Stimulated activated CD8-positive, alpha-beta memory T cell treated with anti-CD3 and anti-CD28 coated beads, Interleukin-15, amount 100 ng/mL, for 4 hours (primary cell): ENCODE measurements at places on chromosomes 7 and 10.

DNA sequence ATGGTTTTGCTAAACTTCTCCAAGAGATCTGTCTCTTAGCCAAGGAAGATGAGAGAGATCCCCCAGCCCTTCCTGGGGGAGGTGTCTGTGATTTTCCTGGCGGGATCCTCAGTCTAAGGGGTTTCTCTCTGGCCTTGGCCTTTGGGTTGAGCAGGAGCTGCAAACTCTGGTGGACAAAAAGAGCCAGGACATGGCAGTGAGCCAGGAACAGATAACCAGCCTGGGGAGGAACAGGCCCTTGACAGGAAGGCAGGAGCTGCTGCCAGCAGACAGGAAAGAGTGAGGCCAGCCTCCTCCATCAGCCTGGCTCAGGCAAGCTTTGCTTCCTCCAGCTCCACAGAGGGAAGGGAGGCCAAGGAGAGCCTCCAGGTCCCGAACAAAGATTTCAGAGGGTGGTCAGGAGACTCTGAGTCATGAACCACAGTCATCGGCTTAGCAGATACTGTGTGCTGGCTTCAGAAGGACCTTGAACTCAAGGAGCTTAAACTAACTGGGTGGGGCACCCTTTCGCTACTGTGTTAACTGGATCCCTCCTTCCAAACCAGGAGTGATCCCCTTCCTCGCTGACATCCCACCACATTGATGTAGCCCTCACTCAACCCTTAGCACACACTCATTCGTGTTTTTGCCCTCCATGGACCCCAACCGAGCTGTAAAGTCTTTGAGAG, 34.7 kb downstream of the DDIT4 start:
- no peak for DNase-seq

- DNase-seq, result no peak
Measured at GRCh38 chr10:46544989-46545791, 11.3 kb downstream of the GPRIN2 start.

- no peak for DNase-seq
Measured at GRCh38 chr7:44958645-44959344, 20.0 kb downstream of the MYO1G start.

- no peak for DNase-seq
Measured at GRCh38 chr10:124053971-124054370, 39.4 kb downstream of the CHST15 start.

DNA sequence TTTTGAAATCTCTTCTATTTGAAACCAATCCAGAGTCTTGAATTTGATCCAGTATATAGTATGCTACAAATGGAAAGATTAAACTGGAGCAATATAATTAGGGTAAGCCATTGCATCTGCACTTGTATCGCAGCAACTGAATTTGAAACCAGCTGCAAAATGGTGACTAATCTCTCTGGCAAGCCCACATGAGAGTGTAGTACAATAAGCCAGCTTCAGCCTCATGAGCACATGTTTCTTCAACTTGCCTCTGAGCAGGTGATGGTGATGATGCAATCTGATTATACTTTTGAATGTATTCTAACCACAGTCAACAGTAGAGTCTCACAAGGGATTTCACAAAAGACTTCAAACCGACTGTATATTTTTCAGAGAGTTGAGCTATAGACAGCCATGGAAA, 829 bp upstream of the RPA3 start:
- no peak for DNase-seq

DNA sequence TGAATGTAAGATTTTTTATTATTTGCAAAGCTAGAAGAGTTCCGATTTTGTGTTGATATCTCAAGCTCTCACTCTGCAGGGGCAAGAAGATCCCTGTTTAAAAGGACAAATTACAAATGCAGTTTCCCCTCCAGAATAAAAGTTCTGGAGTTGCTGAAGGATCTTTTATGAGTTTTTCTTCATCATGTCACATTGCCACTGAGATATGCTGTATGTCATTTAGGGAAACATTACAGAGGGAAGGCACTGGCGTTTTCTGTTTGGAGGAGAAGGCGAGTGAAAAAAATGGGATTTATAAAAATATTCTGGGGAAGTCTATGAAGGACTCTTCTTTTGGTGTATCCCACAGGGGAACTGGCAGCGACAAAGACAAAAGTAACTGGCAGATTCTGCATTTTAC, 57.4 kb downstream of the POU6F2 start:
- DNase-seq, result no peak

- DNase-seq, result no peak
Measured at GRCh38 chr7:47472444-47473157, 109.3 kb downstream of the TNS3 start.

GRCh38 chr10:96587264-96588059, 650 bp upstream of the TM9SF3 start:
- peak; percentile 28 for DNase-seq

- no peak for DNase-seq
Measured at GRCh38 chr10:126208726-126209302, 179.5 kb downstream of the ADAM12 start.

DNA sequence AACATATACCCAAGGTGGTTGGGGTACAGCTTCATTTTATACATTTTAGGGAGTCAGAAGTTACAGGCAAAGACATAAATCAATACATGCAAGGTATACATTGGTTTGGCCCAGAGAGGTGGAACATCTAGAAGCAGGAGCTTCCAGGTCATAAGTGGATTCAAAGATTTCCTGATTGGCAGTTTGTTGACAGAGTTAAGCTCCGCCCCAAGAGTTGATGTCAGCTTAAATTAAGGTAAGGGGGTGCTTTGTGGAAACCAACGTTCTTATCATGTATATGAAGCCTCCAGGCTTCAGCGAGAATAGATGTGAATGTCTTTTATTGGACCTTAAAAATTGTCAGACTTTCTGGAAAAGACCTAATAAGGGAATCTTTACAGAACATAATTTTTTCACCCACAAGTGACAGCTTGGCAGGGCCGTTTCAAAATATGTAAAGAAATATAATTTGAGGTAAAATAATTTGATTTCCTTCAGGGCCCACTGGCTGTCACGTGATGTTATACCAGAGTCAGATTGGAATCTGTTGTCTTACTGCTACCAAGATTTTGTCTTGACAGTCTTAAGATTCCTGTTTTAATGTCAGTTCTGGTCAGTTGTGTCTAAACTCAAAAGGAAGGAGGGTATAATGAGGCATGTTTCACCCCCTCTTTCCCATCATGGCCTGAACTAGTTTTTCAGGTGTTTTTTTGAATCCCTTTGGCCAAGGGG, 6.3 kb upstream of the PANK1 start:
- DNase-seq, result no peak

DNA sequence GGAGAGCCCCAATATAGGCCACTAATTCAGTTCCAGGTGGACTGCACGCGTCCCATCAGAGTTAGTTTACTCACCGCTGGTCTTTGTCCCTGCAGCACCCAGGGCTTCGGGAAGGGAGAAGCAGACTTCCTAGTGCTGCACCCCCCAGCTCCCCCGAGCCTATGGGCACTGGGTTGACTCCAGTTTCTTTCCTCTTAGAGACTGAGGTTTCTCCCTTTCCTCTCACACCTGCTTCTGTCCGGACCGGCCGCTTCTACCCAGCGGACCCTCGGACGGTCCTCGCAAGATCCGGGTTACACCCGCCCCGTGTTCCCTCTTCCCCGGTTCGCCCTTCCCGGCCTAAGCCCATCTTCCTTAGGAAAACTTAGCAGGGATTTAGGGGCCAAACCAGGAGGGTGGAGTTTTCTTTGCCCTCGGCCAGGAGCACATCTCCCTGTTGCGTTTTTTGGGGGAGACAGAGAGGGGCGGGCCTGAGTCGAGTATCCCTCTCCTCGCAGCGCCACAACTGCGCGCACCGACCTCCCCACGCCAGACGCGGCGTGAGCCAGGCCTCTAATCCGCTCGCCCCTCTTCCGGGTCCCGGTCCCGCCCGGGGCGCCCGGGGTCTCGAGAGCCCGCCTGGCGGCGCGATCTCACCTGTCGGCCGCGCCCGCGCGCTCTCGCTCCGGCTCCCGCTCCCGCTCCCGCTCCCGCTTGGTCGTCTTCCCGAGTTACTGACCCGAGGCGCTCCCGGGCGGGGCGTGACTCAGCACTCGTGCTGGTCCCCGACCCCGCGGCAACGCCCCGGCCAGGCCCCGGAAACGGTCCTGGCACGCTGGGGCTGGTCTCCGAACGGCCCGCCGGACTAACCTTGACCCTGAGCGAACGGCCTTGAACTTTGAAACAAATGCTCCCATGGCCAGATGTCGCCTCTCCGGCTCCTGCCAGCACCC, at the start of gene AIFM2:
TSS of gene AIFM2 (minus strand) at position 728 of the 932 bp plus-strand sequence. CDS start 8,741 bp downstream, outside the sequence.
- DNase-seq, result peak; percentile 19

DNA sequence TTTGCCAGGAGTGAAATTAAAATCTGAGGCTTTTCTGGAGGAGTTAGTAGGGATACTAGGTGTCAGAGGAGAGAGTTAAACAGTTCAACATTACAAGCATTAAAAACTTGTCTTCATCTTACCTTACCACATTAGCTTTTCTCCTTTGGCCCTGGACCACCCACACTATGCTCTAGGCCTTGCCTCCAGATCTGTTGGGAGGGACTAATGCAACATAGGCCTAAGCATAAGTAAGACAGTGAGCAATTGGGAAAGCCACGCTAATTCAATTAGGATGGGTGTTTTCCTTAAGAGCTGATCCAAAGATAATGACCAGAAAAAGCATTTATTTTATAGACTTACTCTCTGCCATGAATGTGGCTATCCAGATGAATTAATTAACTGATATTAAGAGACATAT, 158.9 kb downstream of the ELMO1 start:
- no peak for DNase-seq

DNA sequence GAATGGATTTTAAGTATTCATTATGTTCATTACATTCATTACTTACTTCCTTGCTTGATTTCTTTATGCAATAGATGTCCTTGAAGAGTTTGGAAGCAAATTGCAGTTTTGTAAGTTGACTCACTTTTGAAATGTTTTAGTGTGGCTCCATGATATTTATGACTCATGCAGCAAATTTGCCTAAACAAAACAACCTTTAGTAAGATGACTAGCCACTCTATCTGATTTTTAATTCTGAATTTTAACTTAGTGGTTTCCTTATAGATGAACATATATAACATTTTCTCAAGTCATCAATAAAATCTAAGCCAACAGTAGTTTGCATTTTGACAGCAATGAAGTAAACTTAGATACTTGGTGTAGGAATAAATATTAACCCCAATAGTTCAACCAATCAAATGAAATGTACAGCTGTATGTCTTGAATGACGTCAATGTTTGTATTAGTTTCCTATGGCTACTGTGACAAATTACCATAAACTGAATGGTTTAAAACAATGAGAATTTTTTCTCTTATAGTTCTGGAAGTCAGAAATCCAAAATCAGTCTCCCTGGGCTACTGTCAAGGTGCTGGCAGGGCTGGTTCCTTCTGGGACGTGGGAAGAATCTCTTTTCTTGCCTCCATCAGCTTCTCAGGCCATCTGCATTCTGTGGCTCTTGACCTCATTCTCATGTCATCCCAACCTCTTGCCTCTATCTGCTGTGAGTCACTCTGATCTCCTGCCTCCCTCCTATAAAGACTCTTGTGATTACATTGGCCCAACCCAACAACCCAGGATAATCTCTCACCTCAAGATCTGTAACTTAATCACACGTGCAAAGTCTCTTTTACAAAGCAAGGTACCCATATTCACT, 73.4 kb downstream of the AHR start:
- DNase-seq, result no peak

GRCh38 chr10:119399466-119399865, 143.1 kb downstream of the RGS10 start:
- DNase-seq, result no peak

DNA sequence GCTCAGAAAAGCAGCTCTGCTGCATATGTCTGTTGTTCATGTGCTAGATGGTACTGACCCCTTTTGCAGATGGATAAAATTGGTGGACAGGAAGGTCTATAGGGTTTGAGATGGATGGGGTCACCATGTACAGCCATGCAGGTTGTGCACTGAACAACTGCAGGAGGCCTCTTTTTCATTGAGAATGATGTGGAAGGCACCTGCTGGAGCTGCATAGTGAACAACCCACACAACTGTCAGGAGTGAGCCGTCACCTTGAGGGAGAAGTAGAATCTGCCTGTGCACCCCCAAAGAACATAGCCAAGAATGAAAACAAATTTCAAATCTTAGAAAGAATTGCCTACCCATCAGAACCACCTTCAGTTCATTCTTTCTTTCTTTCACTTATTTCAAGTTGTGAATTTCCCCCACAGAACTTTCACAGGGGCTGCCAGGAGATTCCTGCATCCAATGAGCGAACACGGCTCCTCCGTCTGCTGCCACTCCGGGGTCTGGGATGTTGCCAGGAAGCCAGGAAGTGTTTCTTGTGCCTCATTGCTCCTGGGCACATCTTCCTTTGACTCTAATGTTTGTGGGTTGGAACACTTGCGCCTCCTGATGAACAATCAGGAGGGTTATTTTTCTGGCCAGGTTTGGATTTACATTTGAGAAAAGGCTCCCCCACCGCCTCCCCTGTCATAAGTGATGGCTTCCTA, 53.7 kb upstream of the DOCK1 start:
- DNase-seq, result no peak

GRCh38 chr10:605632-606325, 83.7 kb downstream of the DIP2C start:
- DNase-seq, result no peak

DNA sequence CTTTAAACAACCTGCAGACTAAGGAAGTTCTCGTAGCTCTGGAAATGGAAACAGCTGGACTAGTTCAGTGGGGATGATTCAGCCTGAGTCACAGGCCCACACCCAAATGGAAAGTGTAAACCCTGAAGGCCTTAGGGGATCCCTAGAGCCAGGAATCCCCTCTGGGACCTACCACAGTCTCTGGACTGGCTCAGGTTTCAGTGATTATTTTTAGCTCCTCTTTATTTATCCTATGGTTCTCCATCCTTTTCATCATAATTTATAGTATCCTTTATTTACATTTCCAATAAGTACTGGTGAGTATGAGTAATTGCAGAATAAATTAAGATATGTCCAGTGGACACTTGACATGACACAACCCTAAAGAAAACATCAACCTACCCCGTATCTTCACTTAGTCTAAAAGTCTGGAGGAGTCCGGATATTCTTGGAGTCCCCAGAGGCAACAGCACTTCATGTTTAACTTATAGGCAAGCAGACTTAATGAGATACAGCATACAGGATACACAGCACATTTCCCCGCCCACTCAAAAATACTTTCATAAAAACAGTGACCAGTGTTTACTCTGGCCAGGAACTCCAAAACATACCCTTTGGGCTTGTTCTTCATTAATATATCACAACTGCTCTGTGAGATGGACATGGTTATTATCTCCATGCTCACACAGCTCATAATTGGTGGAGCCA, 28.4 kb upstream of the SEMA3E start:
- DNase-seq, result no peak

- DNase-seq, result no peak
Measured at GRCh38 chr7:9013940-9014339, 580.5 kb downstream of the NXPH1 start.
